Left lung (tissue), 14 donors: ENCODE measurements at places on chromosomes 16 and 17. TPM values are rescaled to one million over a fixed set of nuclear protein-coding genes. Genes with fewer than 3 reads are reported as not detected.
A peak's percentile ranks its signal among the peaks of the same experiment; 100 is the strongest.

CCDC102A gene
- 9.3 TPM for total RNA-seq

KRT9 gene
- not detected for total RNA-seq

GRCh38 chr16:62974424-62974823 lies 938.2 kb upstream of the CDH8 start:
- H3K36me3 ChIP-seq: no peaks in the 10 kb centered on the region
- H3K4me1 ChIP-seq: no peaks in the 10 kb centered on the region
- H3K27me3 ChIP-seq: no peaks in the 10 kb centered on the region

DNA sequence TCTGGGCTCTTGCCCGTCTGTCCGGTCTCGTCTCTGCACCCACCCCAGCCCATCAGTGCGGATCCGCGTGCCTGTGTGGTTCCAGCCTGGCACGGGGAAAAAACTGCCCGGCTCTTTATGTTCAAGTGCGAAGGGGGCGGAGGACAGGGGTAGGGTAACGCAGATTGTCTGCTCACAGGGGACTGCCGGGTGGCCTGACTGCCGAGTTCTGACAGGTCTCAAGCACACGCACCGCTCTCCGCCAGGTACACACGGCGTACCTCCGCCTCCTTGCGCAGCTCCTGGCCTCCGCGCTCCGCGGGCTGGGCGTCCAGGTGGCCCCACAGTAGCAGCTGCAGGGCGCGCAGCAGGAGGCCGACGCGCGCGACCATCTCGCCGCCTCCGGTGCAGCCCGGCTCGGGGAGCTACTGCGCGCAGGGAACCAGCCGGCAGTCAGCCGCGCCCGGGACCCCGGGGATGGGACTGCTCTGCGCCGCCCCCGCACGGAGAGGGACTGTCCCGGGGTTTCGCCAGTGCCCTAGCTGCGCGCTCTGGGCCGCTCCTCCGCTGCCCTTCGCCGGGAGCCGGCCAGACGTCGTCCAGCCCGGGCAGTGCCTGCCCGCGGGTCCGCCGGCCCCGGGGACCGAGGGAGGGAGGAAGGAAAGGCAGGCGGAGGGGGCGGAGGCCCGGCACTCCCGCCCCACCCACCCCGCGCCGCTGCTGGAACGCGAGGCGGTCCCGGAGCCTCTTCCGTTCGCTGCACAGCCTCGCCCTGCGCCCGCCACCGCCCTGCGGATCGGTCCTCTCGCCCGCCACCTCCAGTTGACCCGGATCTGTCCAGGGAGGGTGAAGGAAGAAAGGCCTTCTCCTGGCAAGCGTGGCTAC lies at the start of gene MMP28:
Gene MMP28, minus strand, starts transcription at position 635 of the 864 bp plus-strand sequence. Its CDS starts 264 bp downstream, at position 371.
- H3K4me1 ChIP-seq: peaks cover 30% of the 10 kb centered on the region
- H3K27ac ChIP-seq: peak within 1 kb of the TSS; percentile 53
- peak within 1 kb of the TSS; percentile 56 for H3K4me3 ChIP-seq
- H3K27me3 ChIP-seq: peaks cover 53% of the 10 kb centered on the region
- H3K36me3 ChIP-seq: no peaks in the 10 kb centered on the region
- peak; percentile 89 for DNase-seq

DNA sequence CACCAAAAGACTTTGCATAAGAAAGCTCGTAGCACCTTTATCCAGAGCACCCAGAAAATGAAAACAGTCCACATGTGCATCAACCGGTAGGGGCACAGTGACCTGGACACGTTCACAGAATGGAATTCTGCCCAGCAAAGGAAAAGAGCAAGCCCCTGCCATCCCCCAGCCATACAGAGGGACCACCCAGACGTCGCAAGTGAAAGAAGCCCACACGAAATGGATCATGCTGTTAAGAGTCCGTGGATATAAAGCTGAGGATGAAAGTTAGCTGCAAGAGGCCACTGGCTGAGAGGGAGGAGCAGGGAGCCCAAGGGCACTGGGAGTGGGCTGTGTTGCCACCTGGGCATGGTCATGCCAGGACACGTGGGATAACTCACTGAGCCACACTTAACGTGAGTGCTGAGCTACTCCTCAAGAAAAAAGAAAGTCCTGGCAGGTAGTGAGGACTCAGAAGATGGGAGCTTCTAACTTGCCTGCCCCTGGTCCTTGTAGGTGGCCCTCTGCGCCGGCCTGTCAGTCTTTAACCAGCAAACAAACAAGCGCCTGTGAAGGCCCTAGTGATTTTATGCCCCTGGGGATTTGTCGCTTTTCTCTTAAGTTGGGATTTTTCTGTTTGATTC lies 190.7 kb downstream of the C16orf95 start:
- no peaks in the 10 kb centered on the region for H3K4me1 ChIP-seq
- H3K27ac ChIP-seq: no peak overlapping the region
- no peaks in the 10 kb centered on the region for H3K36me3 ChIP-seq
- H3K4me3 ChIP-seq: no peak overlapping the region
- H3K27me3 ChIP-seq: peaks cover 28% of the 10 kb centered on the region
- DNase-seq: no peak
